ENCODE measurements at places on chromosomes 4 and X. TPM values are rescaled to one million over a fixed set of nuclear protein-coding genes. Genes with fewer than 3 reads are reported as not detected.

DNA sequence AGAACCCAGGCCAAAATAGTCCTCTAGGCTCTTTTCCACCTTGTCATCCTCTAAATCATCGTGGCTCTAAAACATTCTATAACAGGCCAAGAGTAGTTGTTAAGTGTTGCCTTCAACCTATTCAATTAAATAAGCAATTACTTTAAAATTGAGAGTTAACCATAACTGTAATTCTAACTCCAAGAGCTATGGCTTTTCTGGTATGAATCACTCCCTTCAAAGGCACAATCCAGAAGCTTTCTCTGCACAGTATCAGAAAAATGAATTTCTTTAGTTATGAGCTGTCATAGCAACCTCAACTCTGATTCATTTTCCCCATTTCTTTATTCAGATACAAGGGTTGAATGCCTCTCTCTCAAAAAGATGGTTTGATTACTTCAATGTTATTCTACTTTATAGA is 21.7 kb downstream of the INPP4B start:
- no peak for DNase-seq

GRCh38 chr4:38673130-38673978 is 9.4 kb downstream of the KLF3 start:
- no peak for DNase-seq

DNA sequence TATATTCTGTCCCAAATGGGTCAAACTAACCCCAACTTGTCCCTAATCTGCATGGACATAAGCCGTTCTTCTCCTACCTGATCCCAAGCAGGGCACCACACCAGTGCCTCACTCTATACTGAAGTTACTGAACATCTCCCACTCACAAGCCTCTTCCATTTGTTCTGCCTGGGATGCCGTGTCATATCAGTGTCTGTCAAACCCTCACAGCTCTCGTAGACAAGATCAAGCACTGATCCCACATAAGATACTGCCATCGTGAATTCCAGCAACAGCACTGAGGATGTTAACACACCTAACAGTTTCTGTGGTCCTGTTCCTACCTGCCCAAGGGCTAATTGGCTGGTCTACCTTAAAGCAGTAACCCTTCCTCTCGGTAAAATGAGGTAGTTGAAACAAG is 162.1 kb downstream of the APBB2 start:
- no peak for DNase-seq

GRCh38 chrX:20063716-20064351 is 52.9 kb downstream of the MAP7D2 start:
- DNase-seq: no peak

DNA sequence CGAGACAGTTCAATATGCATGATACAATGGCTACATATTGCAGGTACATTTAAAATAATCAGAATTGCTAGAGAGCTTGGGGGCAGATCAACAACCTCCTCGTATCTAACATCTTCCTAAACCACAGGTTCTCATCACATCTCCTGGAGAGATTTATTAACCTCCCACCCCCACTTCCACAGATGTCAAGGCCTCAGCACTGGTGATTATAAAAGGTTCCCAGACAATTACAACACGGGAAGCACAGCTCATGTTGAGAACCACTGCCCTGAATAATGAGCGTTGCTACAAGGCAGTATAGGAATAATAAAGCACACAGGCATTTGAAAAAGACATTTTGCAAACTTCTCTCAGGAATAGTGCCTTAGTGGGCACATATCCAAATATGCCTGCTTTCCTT is 42.8 kb downstream of the ELOVL6 start:
- DNase-seq: no peak

- no peak for DNase-seq
Observed at GRCh38 chr4:183284258-183284785, 35.8 kb downstream of the CLDN22 start.

DNA sequence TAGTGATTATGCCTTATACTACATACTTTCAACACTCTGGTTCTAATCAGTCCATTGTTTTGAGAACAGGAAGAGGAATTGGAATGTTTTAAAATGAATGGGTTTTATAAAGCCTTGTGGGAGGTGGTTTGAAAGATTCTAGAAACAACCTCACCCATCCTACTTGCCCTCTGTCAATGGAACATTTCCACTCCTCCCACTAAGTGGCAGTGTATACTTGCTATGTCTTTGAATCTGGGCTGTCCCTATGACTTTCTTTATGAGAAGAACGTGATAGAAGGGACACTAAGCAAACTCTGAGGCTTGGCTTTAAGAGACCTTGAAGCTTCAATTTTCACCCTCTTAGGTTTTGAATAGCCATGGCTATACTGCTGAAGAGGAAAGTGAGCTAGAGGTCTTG is 611.2 kb downstream of the PPP4R3C start:
- no peak for DNase-seq

GRCh38 chr4:44720371-44720770 is 6.0 kb downstream of the GNPDA2 start:
- DNase-seq: no peak

DNA sequence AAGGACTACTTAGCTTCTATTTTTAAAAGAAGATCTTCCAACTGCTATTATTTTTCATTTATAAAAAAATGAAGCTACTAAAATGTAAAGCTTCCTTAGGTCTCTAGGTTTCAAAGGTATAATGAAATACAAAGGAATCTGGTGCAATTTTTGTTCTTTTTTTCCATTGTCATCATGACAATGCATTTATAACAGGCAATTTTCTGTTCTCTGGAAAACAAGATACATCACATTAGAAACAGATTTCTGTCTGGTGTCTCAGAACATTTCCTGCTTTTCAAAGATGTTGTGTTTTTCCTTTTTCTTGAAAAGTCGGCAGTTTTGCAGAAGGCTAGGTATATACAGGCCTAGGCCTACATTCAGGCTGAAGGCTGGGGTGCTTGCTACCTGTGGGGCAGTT is 63.6 kb upstream of the ATP8A1 start:
- no peak for DNase-seq

- no peak for DNase-seq
Observed at GRCh38 chrX:7252013-7252610, 104.2 kb upstream of the PUDP start.

The FAM9B gene
- not detected for total RNA-seq

The HTRA3 gene
- total RNA-seq: 0.37 TPM

The RTL3 gene
- not detected for total RNA-seq

The SCD5 gene
- total RNA-seq: 23.9 TPM

The PRDM5 gene
- 9.4 TPM for total RNA-seq

The GIMD1 gene
- total RNA-seq: not detected

The PDHA2 gene
- not detected for total RNA-seq

The TMEM128 gene
- 25.7 TPM for total RNA-seq

The HSFX1 gene
- 2.1 TPM for total RNA-seq

The CT83 gene
- not detected for total RNA-seq

The RUFY3 gene
- total RNA-seq: 73.8 TPM

All from osteocyte (in vitro differentiated cells).